ENCODE measurements at places on chromosomes 12 and 14.

DNA sequence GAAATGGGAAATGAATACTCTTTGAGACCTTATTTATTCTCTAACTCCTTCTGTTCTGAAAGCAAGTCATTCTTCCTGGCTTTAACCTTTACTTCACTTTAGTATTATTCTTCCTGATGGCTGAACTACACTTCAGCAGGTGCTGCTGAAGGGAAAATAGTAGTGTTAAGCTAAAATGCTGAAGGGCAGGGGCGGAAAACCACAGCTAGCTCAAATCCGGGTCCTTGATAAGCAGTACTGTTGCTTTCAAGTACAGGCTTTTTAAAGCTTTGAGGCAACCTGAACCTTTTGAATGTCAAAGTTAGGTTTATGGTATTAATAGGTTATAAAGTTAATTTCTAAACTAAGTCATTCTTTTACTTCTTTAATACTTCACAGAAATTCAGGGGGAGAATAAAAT is 10.7 kb downstream of the CCDC196 start:
- no peak for DNase-seq

- peak; percentile 71 for DNase-seq
These were observed 423.2 kb downstream of the ATP23 start for GRCh38 chr12:58364389-58365086.

GRCh38 chr12:93722179-93722578 is 45.0 kb downstream of the CRADD start:
- no peak for DNase-seq

DNA sequence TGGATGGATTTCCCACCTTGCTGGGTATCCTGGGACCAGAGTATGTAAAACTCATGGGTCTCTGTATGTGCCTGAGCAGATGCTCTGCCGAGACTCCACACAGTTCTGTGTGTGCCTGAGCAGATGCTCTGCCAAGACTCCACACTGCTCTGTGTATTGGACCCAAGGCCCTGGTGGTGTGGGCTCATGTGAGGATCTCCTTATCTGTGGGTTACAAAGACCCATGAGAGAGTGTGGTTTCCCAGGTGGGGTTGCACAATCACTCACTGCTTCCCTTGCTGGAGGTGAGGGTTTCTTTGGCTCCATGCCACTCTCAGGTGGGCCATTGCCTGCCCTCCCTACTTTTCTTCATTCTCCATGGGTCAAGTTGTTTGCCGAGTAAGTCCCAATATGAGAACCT is 141.5 kb downstream of the TBC1D30 start:
- DNase-seq = no peak

GRCh38 chr14:93114068-93114710 is 1.5 kb downstream of the ITPK1 start:
- no peak for DNase-seq

- DNase-seq = no peak
These were observed 1.4 kb upstream of the HSP90AA1 start for GRCh38 chr14:102088012-102088792.
